ENCODE measurements at places on chromosomes 3 and 15.

DNA sequence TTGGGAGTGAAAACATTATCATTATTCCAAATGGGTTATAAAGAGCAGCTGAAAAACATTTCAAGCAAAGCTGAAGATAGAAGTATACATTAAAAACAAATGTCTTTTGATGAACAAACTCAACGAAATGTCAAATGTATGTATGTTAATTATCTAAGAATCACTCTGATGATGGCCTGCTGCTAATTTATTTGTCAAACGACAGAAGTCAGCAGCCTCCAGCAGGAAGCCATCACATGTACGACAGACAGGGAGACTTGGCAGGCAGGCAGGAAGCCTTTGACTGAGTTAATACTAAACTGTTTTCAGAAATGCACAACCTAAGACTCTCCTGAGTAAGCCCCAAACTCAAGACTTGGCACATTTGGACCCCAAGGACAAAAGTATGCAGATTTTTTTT, 491.1 kb downstream of the ZNF385D start:
- DNase-seq: no peak

DNA sequence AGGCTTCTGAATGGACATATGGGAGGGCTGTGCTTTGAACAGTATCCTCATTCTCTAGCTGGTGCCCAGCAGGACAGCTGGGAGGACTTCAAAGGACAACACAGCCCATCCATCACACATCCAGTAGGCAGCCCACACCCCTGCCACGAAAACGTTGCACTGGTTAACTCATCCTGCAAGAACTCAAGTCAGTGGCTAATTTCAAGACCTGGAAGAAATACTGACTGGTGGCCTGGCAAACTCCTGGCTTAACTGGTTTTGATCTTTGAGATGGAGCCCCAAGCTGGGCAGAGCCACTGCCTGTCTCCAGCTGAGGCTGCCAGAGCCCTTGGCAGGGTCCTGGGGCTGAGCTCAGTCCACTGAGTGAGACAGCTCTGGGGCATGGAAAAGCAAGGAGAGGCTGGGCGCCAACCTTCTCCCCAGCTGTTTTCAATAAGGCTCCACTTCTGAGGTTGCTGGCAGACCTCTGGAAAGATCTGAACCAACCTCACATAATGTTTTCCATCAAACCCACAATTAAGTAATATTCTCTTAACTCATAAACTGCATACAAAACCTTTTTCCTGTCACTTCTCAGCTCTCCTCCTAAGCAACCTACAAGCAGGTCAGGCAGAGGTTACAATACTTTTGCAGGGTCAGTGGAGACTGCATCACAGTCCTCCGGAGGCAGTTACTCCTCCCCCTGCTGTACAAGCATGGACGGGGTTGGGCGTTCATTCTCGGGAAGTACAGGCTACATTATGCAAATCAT, 110.3 kb downstream of the MYLK start:
- no peak for DNase-seq

- no peak for DNase-seq
Observed at GRCh38 chr3:101850246-101851051, 1.1 kb downstream of the NFKBIZ start.

DNA sequence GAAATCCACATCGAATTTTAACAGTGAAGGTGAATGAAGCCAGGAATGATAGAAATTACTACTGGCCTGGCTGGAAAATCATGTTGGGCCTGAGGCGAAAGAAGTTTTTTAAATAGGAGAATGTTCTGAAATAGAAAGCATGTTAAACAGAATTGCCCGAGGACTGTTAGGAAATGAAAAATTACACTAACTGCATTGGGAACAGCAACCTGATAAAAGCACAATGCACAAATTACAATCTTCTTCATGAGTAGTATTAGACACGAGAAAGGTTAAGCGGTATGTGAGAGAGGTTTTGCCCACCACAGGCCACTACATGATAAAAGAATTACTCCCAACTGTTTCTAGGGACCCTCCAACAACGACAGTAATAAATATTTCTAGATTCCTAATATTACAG, 18.9 kb downstream of the GBE1 start:
- DNase-seq: no peak

DNA sequence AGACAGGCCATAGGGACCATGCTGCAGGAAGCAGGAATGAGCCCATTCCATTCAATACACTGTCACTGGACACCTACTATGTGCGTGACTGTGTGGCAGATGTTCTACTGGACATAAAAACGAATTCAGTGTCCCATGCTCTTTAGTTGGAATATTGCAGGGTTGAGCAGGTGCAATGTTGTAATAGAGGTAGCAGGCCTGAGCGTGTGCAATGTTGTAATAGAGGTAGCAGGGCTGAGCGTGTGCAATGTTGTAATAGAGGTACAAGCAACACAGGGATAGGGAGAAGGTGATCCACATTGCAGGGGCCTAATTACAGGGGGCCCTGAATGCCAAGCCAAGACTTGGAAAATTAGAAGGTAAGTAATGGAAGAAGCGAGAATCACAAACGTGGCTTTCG, 261.4 kb upstream of the HES1 start:
- DNase-seq: no peak

DNA sequence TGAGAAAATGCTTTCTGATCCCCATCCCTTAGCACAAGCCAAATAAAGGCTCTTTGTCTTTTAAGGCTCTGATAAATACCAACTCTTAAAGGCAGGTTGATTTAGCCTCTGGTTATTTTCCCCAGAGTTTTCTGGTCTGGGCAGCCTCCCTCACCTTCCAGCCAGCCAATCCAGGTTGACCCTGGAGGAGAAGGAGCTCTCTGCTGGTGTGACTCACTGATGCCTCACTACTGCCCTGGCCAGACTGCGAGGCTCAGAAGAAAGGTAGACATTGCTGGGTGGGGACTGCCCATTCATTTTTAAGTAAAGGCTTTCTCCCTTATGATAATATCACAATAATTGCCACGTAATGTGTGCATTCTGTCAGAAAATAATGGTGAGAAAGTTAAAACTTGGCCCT, 37.1 kb downstream of the SLCO3A1 start:
- no peak for DNase-seq

DNA sequence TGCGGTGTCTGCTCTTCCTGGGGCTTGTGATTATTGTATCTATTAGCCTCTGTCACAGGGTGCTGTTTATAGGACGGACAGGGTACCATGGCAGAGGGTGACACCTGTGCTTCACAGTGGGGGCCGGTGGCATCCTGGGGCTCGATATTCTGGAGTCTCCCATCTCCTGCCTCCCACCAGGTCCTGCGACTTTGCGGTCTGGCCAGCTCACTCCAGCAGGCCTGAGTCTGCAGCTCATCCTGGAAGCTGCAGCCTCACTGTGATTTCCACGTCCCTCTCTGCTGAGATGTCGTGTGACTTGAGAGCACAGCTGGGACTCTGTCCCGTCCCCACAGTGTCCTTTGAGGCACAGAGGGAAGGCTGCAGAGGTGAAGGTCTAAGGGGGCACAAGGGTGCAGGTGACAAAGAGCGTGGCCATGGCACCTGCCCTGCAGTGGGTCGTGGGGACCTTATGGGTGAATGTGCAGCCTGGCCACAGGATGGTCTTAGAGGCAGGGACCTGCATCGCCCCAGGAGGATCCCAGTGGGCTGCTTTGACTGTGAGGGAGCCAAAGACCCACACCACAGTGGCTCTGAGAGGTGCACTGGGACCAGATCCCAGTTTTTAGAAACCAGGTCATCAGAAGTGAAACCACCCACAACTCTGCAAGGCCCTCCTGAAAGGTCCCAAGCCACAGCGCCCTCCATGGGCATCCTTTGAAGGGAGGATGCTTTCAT, 172.8 kb downstream of the KLF13 start:
- DNase-seq: no peak

GRCh38 chr3:72660270-72661114, 187.8 kb downstream of the SHQ1 start:
- DNase-seq: no peak

- no peak for DNase-seq
Observed at GRCh38 chr15:55660153-55660552, 72.0 kb upstream of the PYGO1 start.

- DNase-seq: no peak
Observed at GRCh38 chr3:171967932-171968678, 71.3 kb upstream of the FNDC3B start.

GRCh38 chr15:25092661-25093060, 137.9 kb downstream of the SNRPN start:
- no peak for DNase-seq

GRCh38 chr15:73650416-73651126, 17.4 kb upstream of the NPTN start:
- no peak for DNase-seq

GRCh38 chr3:40725031-40725430, 200.3 kb downstream of the ZNF621 start:
- no peak for DNase-seq

DNA sequence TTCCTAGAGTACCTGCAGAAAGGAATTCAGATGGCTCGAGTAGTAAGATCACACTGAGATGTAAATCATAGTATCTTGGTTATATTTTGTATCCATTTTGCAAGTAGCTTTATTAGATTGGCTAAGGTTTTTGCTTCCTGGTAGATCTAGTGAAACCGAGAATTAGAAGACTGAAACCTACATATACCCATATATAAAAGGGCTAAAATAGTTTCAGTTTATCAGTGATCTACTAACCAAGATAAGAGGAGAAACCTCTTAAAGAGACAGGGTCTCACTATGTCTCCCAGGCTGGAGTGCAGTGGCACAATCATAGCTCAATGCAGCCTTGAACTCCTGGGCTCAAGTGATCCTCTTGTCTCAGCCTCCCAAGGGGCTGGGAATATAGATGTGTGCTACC, 135.3 kb downstream of the PCCB start:
- DNase-seq: no peak

- DNase-seq: no peak
Observed at GRCh38 chr15:27091270-27091940, 120.4 kb downstream of the GABRG3 start.

GRCh38 chr3:9452417-9452816, 55.0 kb downstream of the SETD5 start:
- no peak for DNase-seq

- DNase-seq: no peak
Observed at GRCh38 chr3:113721636-113722035, 24.4 kb downstream of the NAA50 start.

DNA sequence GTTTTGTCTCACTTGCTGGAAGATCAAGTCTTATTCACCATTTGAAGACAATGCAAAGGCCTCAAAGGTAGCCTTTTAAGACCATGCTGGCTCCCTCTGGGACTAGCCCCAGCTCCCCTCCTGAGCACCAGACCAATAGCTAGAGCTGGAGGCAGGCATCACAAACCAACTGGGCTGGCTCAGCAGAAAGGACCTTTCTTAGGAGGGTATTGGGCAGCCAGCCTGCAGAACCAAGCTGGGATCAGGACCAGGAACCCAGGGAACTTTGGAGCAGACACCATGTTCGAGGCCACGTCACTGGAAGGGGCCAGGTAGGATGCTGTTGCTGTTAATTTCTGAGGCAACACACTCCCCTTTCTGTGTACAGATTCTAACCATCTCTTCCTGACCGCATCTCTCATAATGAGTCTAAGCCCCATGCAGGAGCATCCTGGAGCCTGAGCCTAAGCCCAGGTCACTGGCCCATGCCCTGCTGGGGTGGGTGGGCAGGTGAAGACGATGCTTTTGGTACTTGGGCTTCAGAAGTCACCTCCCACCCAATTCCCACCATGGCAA, 81.4 kb upstream of the KLF13 start:
- DNase-seq: no peak

DNA sequence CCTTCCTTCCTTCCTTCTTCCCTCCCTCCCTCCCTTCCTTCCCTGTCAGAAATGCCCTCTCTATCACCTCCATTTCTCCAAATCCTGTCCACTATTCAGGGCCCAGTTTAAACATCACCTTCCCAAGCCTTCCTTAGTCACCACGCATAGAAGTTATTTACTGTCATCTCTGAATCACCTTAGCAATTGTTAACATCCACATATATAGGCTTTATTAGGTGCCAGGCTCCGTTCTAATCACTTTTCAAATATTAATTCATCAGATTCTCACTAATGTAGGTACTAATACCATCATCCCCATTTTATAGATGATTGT, 1.1 kb upstream of the MAGEF1 start:
- no peak for DNase-seq

- no peak for DNase-seq
Observed at GRCh38 chr3:2158828-2159227, 60.2 kb downstream of the CNTN4 start.

GRCh38 chr3:52792413-52792812, 2.2 kb upstream of the ITIH3 start:
- no peak for DNase-seq

GRCh38 chr3:32239307-32240158, 1.1 kb downstream of the CMTM8 start:
- DNase-seq: no peak

DNA sequence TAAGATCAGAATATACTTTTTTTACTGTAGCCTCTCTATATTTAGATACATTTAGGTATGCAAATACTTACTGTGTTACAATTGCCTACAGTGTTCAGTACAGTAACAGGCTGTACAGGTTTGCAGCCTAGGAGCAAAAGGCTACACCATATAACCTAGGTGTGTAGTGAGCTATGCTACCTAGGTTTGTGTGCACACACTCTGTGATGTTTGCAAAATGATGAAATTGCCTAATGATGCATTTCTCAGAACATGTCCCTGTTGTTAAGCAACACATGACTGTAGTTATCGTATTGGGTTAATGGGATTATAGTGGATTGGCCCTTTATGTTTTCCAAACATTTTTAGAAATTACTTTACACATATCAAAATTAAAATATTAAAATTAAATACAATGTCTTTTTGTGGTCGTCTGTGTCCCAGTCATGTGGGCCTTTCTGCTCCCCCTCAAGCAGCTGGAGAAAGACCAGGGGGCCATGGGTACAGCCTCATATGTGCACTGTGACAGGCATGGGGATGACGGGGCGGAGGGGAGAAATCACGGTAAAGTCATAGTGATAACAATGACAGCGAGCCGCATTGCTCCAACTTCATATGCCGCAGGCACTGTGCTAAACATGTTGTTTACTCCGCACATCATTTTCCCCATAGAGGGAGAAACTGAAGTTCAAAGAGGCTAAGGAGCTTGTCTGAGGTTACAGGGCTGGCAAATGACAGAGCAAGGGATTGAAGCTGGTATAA, 27.4 kb upstream of the PLA2G4E start:
- no peak for DNase-seq

Measured in activated CD8-positive, alpha-beta memory T cell treated with anti-CD3 and anti-CD28 coated beads for 1 hour (primary cell).